ENCODE measurements at places on chromosomes 11 and 22.

DNA sequence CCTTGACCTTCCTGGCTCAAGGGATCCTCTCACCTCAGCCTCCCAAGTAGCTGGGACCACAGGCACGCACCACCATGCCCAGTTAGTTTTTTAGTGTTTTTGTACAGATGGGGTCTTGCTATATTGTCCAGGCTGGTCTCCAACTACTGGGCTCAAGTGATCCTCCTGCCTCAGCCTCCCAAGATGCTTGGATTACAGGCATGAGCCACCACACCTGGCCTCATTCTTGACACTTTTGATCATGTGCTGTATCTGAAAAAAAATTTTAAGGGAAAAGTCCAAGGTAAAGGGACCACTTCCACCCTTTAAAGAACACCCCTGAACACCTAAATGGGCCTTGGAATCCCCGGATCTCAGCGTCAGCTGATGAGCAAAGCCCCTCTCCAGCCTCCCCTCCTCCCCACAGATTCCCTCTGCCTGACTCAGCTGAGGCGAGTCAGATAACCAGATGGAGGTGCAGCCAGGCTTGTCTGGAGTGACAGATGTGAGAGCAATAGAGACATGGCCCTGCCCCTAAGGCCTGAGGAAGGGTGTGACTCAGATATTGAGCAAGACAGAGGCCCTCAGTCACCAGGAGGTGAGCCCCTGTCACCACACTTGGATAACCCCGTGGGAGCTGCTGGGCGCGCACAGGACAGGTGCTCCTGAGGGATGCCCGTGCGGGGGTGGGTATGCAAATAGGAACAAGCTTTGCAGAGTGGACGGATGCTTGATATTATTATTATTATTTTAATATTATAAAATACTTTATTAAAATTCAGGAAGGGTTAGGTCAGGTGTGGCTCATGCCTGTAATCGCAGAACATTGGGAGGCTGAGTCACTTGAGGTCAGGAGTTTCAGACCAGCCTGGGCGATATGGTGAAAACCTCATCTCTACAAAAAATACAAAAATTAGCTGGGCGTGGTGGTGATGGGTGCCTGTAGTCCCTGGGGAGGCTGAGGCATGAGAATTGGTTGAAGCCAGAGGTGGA is 5.0 kb upstream of the CCDC88B start:
- peak; percentile 97 for DNase-seq

DNA sequence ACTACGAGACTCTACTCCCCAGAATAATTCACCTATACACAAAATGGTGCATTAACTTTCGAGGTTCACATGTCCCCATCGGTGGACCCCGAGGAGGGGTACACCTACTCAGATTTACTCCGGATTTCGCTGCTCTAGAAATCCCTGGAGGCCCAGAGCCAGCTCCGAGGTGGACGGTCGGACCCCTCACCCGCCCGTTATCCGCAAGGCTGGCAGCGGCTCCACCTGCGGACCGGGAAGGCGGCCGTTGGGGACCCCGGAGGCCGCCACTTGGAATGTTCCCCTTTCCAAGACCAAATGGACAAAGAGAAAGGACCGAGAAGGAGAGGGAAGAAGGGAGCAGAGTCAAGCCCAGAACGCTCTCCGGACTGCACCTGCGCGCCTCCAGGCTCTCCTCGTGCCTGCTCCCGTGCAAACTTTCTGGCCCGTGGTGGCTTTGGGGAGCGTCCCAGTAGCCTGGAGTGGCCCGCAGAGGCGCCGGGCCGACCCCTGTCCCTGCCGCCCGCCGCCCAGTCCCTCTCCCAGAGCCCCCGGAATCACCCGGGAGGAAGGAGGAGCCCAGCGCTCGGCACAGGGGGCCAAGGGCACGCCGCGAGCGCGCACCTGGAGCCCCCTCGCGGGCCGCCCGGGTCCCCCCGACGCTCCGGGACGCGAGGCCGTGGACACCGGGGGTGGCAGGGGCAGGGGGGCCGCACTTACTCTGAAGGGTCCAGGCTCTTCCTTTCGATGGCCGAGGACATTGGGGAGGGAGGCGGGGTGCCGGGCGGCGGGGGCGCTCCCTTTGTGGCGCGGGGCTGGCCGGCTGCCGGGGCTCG is 23.0 kb downstream of the LMO2 start:
- no peak for DNase-seq

- no peak for DNase-seq
These were observed 42.6 kb downstream of the ACER3 start for GRCh38 chr11:76903325-76903724.

- DNase-seq, result no peak
These were observed 233.1 kb downstream of the CSNK2A3 start for GRCh38 chr11:11119917-11120316.

DNA sequence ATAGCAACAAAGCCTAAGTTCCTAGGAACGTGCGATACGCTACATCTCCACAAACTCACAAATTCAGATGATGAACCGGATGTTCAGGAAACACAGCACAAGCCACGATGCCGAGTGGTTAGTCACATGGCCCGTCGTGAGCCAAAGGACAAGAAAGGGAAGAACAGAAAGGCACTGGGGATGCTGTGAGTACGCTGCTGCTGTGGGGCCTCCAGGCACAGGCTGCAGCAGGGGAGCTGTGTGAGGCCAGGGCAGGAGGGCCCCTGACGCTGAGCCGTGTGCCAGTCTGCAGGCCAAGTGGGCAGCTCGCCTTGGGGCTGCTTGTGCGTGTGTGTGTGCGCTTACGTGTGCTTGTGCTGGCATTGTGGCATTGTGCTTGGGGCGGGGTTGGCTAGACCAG is 89.4 kb downstream of the CTTN start:
- DNase-seq, result no peak

DNA sequence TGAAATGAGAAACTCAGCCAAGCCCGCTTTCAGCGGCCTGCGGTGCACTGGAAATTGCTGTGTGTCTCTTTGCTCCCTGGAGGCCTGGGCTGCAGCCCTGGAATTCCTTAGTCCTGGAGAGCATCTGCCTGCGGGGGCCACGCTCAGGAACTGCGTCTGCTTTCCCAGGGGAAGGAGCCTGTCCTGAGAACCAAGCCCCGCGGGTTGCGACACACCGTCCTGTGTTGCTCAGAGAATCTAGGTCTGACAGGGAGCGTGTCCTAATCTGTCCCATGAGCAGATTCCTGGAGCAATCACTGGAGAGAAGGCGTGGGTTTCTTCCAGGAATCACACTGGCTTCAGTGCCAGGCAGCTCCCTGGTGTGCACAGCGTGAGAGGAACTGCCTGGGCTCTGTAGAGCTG is 708.1 kb downstream of the BRD1 start:
- peak; percentile 27 for DNase-seq

GRCh38 chr11:102448869-102449224 is 3.7 kb downstream of the TMEM123 start:
- no peak for DNase-seq

DNA sequence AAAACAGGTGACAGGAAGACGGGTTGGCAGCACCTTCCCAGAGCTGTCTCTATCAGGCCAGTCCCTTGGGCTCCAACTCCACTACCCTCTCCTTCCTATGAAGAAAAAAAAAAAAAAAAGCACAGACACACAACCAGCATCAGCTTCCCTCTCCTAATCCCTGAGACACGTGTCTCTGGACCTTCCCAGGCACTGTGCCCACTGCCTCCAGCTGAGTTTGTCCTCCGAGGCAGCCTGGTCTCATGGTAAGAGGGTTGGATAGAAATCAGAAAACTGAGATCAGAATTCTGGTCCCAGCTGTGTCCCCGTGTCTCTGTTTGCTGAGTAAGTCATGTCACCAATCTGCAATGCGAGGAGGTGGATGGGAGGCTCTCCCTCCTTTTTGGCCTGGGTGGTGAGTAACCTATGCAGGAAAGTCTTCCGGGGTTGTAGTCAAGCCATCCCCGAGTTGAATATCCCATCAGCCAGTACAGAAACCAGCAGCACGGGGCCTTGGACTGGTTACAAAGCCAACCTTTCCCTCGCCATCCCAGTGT is 193.7 kb upstream of the TBCEL start:
- DNase-seq, result no peak

DNA sequence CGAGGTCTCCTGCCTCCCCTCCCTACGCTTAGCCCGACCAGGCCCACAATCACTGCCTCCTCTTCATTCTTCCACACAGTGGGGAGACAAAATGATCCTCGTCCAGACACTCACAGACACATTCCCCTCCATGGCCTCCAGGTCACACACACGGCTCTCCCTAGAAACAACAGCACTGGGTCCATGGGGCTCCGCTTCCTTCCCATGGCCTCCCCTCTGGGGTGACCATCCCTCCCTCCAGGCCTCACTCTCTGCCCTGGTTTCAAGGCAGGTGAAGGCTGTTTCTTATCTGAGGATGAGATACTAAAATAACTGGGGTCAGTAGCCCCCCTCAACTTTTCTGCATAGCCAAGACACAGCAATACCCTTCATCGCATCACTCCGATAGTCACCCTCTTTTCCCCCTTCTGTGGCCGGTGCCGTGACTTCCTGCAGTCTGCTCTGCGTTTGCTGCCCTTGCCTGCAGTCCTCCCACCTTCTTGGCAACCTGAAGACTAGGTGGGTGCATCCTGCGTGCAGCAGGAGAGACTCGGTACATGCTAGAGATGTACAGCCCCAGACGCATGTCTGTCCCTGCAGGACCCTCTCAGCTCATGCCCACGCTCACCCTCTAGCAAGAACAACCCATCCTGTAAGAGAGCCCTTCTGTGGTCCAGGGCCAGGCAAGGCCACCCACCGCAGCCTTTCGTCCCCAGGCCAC is 55.8 kb downstream of the CD6 start:
- no peak for DNase-seq

DNA sequence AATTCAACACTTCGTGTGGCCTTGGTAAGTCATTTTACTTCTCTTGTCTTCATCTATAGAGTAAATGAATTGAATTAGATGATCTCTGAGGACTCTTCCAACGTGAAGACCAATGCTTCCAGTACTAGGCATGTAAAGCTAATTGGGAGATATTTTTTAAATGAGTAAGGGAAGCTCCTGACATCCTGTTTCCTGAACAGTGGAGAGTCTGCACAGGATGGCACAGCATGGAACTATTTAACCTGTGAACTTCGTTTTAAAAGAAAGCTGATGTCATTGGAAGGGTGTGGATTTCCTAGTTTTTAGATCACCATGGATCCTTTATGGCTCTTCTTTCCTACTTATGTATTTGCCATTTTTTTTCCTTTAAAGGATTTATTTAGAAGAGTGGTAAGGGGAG is 48.4 kb upstream of the HSD17B12 start:
- no peak for DNase-seq

DNA sequence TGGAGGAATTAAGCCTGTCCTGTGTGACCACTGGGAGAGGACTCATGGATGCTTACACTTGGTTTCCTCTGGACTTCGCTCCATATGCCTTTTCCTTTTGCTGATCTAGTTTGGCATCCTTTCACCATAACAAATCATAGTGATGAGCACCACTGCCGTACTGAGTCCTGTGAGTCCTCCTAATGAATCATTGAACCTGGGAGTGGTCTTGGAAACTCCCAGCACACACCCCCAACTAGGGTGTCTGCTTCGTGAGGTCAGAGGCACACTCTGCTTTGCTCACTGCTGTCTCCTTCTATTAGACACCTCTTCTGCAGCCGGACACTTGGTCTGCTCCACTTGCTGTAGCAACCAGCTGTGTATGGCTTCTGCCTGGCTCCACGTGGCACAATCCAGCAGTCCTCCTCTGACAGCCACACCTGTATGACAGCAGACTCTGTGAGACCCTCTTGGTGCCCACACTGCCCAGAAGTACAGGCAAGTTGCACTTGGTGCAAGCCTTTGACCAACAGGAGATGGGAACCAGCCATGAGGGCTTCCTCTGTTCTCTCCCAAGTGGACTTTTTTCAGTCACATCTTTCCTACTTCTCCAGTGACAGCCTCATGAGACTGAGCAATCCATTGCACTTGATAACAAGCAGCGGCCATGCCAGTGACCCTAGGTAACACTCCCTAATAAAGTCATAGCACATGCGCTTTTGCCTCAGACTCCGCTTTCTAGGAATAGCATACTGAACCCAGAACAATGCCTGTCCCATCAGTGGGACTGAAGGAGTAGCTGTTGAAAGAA is 65.0 kb upstream of the HMGXB4 start:
- DNase-seq, result no peak

- no peak for DNase-seq
These were observed 541.1 kb downstream of the ETS1 start for GRCh38 chr11:128046213-128046612.

DNA sequence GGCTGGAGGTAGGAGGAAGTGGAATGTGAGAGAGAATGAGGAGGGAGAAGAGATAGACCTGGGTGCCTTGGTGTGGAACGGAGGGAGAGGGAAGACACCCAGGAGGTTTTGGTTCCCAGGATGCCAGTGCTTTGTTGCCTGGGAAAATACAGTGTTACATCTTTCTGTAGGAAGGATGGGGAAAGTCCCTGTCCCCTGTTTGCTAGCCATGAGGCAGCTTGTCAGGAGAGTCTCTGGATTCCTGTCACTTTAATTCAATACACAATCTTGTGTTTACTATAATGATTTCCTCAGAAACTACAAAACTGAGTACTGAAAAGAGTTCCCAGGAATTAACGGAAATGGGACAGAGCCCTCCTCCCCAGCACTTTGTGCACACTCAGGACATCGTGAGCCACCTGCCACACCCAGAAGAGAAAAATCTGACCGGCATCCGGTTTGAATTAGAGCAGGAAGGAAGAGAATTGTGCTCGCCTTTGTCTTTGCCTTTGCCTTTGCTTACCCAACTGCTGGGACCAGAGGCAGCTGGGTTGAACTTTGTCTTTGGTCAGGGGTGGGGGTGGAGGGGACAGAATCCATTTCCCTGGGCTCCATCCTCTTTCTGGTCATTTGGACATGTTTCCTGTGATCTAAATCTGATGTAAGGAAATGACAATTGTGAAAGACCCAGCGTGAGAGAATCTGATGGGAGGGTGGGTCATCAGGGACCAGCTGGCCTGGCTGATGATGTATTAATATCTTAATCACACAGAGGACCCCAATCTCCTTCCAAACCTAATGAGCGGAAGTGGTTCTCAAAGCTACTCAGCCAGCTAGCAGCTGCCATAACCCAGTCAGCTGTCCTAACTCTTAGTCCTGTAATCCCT is 1.3 kb upstream of the LIMK2 start:
- DNase-seq, result no peak

DNA sequence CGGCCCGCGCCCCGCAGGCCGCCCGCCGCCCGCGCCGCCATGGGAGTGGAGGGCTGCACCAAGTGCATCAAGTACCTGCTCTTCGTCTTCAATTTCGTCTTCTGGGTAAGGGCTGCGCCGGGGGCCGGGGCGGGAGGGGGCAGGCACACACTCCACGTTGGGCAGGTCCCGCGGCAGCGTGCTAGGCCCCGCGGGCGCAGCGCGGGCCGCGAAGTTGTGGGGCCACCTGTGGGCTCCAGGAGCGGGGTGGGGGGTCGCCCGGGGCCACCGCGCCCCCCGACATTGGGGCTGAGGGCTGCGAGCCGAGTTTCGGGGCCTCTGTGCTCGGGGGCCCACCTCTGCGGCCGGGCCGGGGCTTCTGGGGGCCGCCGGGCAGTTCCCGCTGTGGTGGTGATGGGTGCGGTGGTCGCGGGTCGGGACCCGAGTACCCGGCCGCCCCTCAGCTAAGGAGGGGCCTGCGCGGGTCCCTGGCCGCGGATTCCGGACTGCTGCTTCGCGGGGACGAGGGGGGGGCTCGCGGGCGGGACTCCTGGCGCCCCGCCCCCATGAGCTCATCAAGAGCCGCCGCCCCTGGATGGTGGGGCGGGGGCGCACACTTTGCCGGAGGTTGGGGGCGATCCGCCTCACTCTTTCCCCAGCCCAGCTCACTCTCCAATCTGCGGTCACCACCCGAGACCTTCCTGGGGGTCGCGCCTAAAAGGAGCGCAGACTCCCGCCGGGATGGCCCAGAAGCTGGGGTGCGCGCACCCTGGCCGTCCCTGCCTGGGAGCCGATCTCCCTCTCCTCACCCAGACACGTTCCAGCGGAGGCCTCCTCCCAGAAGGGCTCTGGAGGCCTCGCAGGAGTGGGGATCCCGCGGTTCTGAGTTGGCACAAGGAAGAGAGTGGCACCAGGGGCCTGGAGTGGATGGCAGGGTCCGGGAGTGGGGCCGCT is 667 bp downstream of the CD81 start:
- peak; percentile 13 for DNase-seq

All from NCI-H2171 (cell line).